ENCODE measurements at places on chromosomes 7 and 10.

GRCh38 chr10:74822521-74823089 lies 3.8 kb upstream of the KAT6B start:
- no peak for DNase-seq

- no peak for DNase-seq
Measured at GRCh38 chr7:139842401-139843210, 13.5 kb downstream of the TBXAS1 start.

DNA sequence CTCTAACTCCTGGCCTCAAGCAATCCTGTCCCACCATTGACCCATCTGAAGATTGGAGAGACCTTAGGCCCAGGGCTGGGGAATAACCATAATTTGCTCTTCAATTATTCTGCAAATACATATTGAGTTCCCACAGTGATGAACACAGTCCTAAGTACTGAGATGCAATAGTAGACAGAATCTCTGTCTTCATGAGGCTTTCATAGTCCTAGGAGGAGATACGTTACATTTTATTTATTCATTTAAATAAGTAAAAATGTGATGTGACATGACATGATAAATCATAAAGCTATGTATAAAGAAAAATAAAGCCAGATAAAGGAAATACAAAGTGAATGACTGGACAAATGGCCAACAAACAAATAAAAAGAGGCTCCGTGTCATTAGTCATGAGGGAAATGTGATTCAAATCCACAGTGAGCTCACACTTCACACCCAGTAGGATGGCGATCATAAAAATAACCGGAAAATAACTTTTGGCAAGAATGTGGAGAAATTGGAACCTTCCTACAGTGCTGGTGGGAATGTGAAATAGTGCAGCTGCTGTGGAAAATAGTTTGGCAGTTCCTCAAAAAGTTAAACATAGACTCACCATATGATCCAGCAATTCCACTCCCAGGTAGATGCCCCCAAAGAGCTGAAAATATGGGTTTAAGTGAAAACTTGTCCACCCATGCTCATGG lies 52.1 kb upstream of the JCAD start:
- DNase-seq, result no peak

- DNase-seq, result peak; percentile 36
Measured at GRCh38 chr7:155469-155900, 36.9 kb upstream of the FAM20C start.

GRCh38 chr10:103648636-103649532 lies 155.4 kb downstream of the NEURL1 start:
- DNase-seq, result no peak

DNA sequence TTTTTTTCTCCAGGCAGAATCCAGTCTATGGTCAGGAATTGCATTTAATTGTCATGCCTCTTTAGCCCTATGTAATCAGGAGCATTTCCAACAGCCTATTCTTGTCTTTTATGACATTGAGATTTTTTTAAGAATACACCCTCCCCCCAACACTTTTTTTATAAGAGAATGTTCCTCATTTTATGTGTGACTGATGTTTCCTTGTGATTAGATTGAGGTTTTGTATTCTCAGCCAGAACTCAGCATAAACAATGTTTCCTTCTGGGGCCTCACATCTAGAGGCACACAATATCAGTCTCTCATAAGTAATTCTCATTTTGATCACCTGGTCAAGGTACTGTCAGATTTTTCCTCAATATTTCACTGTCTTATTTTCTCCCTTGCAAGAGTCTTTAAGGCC lies 193.4 kb upstream of the PDE1C start:
- DNase-seq, result no peak

DNA sequence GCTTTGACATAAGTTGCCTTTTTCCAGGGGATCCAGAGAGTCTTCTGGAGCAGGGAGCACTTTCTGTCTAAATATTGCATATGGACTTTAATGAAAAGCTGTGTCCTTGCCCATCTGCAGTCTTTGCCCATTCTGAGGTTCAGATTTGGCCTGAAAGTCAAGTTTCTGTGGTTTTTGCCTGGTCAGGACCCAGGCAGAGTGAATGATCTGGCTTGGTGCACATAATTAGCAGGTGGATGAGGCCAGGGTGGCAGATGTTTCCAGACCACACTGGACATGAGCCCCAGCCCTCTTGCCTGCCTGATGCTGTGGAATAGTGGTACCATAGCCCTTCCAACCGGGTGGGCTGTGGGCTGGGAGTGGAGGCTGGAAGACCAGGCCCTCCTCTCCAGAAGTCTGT lies 11.0 kb downstream of the HECW1 start:
- DNase-seq, result no peak

- DNase-seq, result no peak
Measured at GRCh38 chr10:121409466-121410104, 188.7 kb downstream of the FGFR2 start.

GRCh38 chr7:47803846-47804245 lies 144.4 kb downstream of the PKD1L1 start:
- DNase-seq, result no peak

All from spleen (tissue), 13 donors.